Neural crest cell (in vitro differentiated cells): ENCODE measurements at places on chromosomes 2 and 18. TPM values are rescaled to one million over a fixed set of nuclear protein-coding genes. Genes with fewer than 3 reads are reported as not detected.

NEMP2 gene
- 7.6 and 9.8 TPM in 2 replicates for total RNA-seq

FAM237A gene
- not detected in 2 replicates for total RNA-seq

DYNAP gene
- total RNA-seq = not detected in 2 replicates

MAP3K19 gene
- total RNA-seq = not detected in 2 replicates

UGT1A8 gene
- not detected in 2 replicates for total RNA-seq

ZAP70 gene
- 2.4 and 2.8 TPM in 2 replicates for total RNA-seq

MOGAT1 gene
- 0.30 TPM in 1 of 2 replicates, not detected in the other for total RNA-seq

ATP5F1A gene
- 508 and 524 TPM in 2 replicates for total RNA-seq

CNRIP1 gene
- total RNA-seq = 36.6 and 37.3 TPM in 2 replicates

ABCB11 gene
- total RNA-seq = 0.07 and 0.11 TPM in 2 replicates

IL36B gene
- not detected in 2 replicates for total RNA-seq

MROH2A gene
- total RNA-seq = not detected in 2 replicates

ATP6V1C2 gene
- 0.14 TPM in 1 of 2 replicates, not detected in the other for total RNA-seq

ITGB6 gene
- not detected in 2 replicates for total RNA-seq

PSMG2 gene
- 61.4 and 69.0 TPM in 2 replicates for total RNA-seq

GALNT14 gene
- total RNA-seq = 1.4 and 1.5 TPM in 2 replicates

ZSWIM2 gene
- not detected in 2 replicates for total RNA-seq

POMC gene
- total RNA-seq = 0.39 and 0.54 TPM in 2 replicates

FBXO15 gene
- total RNA-seq = 1.7 and 2.7 TPM in 2 replicates

ANKRD44 gene
- 11.2 and 13.5 TPM in 2 replicates for total RNA-seq
